ENCODE measurements at places on chromosomes 2 and 18.

DNA sequence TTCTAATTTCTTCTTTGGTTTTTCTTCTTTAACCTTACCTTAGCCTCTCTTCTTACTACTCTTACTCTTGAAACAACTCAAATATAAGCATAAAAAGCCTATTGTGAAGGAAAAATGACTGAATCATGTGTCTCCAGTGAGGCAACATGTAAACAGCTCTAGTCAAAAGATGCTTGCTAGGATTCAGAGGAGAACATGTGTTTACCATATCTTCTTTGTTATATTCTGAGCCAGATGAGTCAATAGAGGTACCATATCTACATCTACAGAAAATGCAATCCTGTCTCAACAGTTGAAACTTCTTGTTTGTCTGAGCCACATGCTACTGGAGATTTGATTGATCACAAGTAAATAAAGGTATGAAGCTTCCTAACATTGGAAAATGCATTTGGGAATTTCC is 15.9 kb upstream of the FIGN start:
- DNase-seq, result no peak

DNA sequence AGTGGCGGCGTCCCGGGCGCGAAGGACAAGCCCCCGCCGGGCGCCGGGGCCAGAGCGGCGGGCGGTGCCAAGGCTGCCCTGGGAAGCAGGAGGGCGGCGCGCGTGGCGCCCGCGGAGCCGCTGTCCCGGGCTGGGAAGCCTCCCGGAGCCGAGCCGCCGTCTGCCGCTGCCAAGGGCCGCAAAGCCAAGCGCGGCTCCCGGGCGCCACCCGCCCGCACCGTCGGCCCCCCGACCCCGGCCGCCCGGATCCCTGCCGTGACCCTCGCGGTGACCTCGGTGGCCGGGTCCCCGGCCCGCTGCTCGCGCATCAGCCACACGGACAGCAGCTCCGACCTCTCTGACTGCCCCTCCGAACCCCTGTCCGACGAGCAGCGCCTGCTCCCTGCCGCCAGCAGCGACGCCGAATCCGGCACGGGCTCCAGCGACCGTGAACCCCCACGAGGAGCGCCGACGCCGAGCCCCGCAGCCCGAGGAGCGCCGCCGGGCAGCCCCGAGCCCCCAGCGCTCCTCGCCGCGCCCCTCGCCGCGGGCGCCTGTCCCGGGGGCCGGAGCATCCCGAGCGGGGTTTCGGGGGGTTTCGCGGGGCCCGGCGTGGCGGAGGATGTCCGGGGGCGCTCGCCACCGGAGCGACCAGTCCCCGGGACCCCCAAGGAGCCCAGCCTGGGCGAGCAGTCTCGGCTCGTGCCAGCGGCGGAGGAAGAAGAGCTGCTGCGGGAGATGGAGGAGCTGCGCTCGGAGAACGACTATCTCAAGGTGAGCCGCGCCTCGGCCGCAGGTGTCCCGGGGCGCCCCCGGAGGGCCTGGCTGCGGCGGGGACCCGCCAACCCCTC is 820 bp downstream of the MTCL1 start:
- DNase-seq, result no peak

GRCh38 chr2:23769364-23769763 is 157.6 kb downstream of the ATAD2B start:
- DNase-seq, result no peak

- no peak for DNase-seq
Measured at GRCh38 chr2:25543939-25544338, 129.4 kb downstream of the DTNB start.

- DNase-seq, result no peak
Measured at GRCh38 chr2:65754219-65754618, 321.8 kb upstream of the SPRED2 start.

DNA sequence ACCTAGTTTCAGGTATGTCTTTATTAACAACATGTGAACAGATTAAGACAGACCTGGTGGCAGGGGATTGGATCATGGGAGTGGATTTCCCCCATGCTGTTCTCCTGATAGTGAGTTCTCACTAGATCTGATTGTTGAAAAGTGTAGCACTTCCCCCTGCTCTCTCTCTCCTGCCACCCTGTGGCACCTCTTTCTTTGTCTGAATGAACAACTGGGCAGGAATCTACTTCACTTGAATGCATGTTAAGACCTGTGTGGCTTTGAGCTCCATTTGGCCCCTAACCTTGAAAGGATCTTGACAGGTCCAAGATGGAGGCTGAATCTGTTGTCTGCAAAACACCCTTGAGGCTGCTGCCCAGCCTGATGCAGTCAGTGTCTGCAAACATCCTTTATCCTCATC is 194.4 kb downstream of the RNF144A start:
- no peak for DNase-seq

DNA sequence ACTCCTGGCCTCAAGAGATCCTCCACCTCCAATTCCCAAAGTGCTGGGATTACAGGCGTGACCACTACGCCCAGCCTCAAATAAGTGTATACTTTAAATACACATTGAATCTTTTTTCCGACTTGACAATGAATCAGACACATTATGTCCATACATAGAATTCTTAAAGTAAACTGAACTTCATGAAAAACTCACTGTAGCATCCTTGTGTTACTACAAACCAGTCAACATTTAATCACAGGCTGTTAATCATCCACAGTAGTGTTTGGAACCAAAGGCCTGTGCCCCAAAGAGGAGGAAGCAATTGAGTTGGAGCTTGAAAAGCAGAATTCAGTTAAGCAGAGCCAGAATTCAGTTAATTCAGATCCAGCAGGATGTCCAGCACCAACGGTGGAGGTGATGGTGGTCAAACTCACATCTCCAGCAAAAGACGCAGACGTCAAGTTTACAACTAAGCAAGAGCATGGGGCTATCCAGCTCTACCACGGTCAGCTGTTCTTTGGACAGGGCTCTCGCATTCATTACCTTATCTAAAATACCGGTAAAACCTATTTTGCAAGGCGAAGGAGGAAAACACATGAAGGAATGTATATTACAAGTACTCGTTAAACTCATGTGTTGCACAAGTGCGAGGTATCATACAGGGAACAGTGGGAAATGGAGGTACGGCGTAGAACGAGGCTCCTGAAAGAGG is 1.2 kb downstream of the SLC39A6 start:
- no peak for DNase-seq
